ENCODE measurements at places on chromosomes 1 and 21.

DNA sequence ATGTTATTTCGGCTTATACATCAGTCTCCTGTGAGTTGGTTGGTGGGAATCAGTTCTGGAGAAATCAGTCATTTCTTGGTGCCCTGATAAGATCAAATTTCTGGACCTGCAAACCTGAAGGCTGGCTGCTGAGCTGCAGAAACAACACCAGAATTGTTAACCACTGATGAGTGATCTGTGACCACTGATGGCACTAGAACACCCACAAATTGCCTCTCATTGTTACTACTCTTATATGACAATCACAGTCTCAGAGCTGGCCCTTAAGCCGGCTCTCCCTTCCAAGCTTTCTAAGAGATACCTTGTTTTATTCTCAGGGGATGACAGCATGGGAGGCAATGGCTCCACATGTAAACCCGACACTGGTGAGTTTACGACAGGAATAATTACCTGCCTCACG is 1.9 kb downstream of the C1orf162 start:
- DNase-seq, result no peak

GRCh38 chr1:86823386-86823785 is 90.5 kb downstream of the SELENOF start:
- no peak for DNase-seq

GRCh38 chr1:13604176-13604575 is 20.5 kb downstream of the PDPN start:
- DNase-seq, result no peak

DNA sequence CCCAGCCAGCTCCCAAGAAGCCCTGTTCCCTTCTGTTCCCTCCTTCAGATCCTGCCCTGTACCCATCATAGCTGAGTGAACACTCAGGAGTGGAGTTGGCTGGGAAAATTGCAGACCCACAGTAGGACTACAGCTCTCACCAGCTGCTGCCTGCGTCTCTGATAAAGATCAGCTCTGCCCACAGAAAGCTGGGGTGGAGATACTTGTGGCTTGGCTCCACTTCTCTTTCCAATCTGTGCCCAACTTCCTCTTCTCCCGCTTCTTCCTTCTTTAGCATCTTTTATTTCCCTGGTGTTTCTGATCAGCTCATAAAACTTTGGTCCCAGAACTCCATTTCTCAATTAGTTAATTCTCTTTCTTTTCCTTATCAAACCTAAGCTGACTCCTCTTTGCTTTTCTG is 5.5 kb upstream of the CD1A start:
- no peak for DNase-seq

DNA sequence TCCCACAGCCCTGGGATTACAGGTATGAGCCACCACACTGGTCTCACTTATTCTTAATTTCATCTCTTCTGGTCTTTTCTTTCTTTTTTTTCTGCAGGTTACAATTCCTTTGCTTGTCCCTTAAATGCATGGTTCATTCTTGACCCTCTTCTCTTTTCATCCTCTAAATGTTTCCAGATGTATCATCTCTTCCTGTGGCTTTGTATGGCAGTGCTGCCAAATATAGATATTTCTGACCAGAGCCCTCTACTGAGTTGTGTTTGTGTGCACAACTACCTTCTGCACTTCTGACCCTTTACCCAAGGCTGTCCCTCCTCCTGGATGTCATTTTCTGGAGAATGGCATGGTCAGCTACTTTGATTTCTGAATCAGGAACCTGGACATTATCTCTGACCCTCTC is 32.5 kb downstream of the OLFML3 start:
- no peak for DNase-seq

DNA sequence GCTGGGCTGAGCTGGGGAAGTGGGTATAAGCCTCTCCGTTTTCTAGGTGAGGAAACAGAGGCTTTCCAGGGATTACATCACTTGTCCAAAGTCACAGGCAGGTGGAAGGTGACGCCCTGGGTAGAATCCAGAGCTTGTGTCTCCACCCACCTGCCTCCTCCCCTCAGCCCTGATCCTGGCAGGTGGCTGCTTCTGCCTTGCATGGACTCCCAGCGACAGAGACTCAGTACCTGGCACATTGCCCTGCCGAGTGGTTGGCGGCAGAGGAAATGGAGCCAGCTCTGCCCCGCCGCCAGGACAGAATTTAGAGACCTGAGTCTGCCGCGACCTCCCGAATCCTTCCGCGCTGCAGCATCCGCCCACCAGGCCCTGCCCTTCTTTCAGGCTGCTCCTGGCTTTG is 2.1 kb downstream of the PLA2G2E start:
- DNase-seq, result no peak

DNA sequence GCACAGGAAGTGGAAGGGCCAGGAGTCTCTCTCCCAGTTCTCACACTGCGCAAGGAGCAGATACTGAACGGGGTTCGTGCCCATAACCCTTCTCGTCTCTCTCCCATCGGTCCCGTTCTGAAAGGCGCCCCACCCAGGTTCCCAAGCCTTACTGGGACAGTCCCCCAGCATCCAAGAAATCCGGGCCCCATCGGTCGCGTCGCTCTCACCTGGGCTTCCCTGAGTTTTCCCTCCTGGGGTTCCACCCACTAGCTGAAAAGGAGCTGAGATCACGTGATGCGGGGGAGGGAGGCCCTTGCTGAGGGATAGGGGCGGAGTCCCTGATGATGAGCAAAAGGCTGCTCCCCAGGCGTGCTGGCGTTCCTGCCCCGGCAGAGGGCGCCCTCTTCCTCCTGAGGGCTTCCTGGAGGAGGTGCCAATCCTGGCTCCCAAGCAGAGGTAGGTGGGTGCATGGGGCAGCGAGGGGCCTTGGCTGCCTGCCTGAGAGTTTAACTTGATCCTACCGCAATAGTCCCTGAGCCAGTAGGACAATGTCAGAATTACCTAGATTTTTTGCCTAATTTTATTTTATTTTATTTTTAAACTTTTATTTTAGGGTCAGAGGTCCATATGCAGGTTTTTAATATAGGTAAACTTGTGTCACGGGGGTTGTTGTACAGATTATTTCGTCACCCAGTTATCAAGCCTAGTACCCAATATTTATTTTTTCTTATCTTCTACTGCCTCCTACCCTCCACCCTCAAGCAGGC is at the start of gene SPOCD1:
TSS of gene SPOCD1 (minus strand) at position 271 of the 749 bp plus-strand sequence. CDS start 689 bp downstream, outside the sequence.
- DNase-seq, result peak; percentile 23

- DNase-seq, result no peak
Measured at GRCh38 chr1:147748676-147749350, 11.6 kb downstream of the GJA5 start.

DNA sequence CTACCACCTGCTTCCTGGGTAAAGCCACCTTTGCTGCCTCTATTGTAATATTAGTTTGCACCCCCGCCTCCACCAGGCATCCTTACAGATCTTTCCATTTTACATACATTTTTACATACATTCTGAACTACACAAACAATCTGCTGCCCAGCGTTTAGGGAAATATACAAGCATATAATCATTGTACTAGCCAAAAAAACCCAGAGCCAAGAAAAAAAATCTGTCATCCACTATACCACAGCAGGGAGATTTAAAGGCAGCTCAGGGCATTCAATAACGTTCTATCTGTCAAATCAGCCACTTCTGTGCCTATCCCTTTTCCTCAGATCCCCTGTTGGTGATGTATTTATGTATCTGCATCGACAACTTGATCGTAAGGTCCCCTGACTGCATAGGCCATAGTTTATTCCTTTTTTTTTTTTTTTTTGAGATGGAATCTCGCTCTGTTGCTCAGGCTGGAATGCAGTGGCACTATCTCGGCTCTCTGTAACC is 43.0 kb downstream of the GNG12 start:
- DNase-seq, result no peak

DNA sequence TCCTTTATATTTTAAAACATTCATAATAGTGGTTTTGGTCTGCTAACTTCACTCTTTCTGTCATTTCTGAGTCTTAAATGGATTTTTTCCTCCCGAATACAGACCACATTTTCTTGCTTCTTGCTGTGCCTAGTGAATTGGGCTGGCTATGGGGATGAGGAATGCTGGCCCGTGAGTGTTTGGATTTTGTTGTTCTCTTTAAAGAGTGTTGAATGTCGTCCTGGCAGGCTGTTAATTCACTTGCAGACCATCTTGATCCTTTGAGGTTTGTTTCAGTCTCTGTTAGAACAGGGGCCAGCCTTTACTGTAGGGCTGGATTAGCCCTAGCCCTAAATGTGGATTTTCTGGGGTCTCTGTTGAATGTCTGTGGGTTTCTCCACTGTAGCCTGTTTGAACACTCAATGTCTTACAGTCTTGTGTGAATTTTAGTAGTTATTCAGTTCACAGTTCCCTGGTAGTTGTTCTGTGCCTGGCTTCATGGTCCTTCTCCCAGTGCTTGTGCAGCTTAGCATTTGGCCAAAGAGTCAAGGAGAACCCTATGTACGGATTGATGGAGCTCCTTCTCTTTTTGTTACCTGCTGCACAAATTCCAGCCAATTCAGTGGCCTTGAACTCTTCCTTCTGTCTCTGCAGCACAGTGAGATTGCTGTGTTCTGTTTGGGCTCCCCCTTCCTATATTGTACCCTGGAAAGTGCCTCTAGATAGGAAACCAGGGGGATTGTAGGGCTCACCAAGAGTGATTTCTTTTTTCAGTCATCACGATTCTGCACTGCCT is 95.7 kb downstream of the DYRK1A start:
- DNase-seq, result no peak

DNA sequence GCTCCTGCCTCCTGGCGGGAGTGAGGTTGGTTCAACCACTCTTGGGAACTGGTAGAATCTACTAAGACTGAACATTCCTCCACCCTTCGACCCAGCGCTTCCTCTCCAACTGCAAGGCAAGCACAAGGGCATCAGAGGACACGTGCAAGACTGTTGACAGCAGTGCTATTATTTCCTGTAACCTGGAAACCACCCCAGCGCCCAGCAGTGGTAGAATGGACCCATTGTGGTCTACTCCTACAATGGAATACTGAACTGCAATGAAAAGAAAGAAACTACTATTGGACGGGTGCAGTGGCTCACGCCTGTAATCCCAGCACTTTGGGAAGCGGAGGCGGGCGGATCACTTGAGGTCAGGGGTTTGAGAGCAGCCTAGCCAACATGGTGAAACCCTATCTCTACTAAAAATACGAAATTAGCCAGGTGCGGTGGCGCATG is 33.0 kb upstream of the TARDBP start:
- no peak for DNase-seq

DNA sequence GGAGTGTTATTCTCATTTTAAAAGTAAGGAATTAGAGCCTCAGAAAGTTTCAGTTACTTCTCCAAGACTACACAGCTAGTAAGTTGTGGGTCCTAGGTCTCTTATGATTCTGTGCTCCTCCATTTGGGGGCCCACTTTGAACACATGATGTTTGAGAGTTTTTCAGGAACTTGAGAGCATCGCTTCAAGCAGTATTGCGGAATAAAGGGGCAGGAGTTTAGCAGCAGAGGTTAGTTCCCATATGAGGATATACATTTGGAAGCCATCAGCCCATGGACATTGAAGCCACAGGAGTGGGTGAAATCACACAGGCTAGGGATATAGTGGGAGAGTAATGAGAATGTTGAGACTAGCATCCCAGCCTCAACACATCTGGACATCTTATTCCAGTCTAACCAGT is 143.2 kb downstream of the RASAL2 start:
- no peak for DNase-seq

GRCh38 chr21:16865632-16866031 is 647.2 kb upstream of the CXADR start:
- DNase-seq, result no peak

DNA sequence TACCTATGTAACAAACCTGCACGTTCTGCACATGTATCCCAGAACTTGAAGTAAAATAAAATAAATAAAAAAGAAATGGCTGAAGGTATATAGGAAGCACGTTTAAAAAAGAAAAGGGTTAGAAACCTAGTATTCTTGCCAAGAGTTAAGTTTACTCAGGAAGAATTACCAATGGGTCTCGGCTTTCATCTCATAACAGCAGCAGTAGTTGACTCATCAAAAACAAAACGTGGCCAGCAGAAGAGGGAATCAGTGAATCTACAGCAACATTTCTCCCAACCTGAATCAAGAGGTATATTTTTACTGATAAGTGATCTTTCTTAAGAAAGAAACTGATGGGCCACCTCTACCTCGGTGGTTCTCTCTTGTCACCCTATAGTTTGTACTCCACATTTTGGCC is 340.3 kb downstream of the BRINP2 start:
- DNase-seq, result no peak

DNA sequence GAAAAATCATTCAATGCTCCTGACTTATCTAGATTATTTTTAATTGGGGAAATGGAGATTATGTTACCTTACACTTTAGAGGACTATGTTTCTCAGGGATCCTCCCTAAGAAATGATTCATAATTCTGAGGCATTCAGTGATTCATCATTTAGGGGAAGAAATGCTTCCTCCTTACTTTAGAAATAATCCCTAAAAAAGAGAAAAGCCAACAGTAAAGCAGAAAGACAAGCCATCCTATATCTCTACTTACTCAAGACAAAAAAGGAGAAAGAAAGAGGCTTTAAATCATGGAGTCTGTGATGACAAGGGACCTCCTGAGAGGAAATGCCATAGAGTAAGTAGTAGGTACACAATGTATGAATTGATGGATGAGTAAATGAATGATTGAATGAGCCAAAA is 137.0 kb downstream of the BRINP2 start:
- DNase-seq, result no peak

DNA sequence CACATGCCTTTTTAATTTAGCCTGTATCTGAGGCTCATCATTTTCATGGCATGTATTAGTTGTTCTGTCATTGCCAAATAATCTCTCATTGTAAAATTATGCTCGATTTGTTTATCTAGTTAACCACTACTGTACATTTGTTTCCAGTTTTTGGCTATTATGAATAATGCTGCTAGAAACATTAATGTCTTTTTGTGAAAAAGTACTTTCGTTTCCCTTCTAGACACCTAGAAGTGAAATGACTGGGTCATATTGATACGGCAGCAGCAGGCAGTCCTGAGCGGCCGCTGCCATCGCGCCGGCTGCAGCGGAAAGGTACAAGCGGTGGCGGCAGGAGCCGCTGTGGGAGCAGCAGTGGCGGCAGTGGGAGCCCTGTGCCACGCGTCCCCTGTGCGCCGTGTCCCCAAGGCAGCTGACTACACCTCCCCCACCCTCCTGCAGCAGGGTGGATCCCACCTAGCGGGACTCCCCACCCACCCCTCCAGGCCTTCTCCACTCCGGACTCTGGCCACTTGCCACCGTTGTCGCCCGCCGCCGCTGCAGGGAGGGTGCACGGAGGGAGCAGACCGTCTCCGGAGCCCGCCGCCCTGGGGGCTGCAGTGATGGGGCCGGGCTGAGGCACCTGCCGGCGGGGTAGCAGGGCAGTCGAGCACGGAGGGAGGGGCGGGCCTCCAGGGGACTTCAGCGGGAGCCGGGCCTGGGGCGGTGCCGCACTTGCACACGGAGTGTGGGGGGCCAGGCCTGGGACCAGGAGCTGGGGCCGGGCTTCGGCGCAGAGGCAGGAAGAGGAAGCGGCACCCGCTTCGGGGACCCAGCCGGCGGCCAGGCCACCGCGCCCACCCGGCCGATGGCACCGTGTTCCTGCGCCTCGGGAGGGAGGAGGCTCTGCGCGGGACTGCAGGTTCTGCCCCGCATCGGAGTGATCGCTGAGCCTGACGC is 66.8 kb upstream of the RGS7 start:
- DNase-seq, result no peak

DNA sequence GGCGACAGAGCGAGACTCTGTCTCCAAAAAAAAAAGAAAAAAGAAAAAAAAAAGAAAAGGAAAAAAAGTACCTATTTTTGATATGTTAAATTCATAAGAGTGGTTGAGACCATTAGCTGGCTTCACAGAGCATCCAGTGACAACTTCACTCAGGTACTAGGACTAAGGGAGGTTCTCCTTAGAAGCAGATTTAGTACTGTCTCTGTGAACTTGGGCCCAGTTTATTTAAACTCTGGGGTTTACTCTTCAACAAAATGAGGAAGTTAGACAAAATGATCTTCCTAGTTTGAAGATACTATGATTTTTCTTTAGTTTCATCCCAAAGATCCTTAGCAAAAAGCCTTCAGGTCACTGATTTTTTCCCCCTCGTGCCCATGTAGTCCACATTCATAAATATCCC is 21.2 kb downstream of the MACO1 start:
- no peak for DNase-seq

GRCh38 chr1:236025836-236026235 is 39.1 kb downstream of the NID1 start:
- DNase-seq, result no peak
